ENCODE measurements at places on chromosomes 1 and 21.

- DNase-seq: no peak
These were observed 220.5 kb downstream of the CAMTA1 start for GRCh38 chr1:7005762-7006161.

- DNase-seq: no peak
These were observed 1.7 kb upstream of the KCNE2 start for GRCh38 chr21:34362136-34362444.

DNA sequence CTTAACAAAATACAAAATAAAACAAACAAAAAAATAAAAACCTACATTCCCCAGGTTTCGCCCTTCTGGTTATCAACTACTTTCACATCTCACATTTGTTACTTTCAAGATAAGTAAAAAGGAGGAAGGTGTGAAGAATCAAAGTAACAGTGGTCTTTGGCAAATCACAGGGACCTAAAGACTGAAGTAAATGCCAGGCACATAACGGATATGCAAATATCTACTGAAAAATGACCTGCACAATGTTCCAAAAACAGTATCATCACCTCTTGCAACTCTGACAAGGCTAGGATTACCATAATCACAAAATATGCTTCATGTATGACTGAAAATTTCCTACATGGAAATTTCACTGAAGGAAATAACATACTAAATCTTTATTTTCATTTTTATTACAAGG, 29.3 kb downstream of the COP1 start:
- no peak for DNase-seq

DNA sequence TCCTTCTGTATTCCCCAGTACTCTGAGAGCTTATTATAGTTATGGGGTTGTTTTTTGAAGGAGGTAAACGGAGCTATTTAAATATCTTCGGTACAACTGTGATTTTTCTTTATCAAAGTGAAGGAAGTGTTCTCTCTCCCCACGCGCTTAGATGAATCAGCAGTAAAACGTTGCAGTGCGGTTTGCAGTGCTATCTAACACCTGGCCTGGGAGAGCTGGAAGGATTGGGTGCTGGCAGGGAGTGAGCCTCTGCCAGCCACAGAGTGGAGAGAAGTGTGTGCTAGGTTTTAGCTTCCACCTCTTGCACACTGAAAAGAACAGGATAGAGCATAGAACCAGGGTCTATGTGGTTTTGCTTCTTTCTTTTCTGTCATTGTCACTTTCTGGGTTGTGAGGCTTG, 165.9 kb downstream of the SDCCAG8 start:
- DNase-seq: no peak

DNA sequence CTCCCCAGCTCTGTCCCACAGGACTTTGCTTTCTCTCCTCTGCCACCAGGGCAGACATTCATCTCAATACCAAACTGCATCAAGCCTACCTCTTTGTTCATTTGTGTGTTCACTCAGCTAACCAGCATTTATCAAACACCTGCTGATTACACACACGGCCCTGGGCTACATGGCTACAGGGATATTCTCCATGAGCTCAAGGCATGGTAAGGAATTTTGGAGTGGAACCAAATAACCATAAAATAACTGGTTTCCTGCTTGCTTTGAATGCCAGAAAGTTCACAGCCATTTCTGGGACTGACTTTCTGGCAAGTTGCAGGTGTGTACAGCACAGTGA, 54.6 kb downstream of the LDLRAD2 start:
- no peak for DNase-seq

DNA sequence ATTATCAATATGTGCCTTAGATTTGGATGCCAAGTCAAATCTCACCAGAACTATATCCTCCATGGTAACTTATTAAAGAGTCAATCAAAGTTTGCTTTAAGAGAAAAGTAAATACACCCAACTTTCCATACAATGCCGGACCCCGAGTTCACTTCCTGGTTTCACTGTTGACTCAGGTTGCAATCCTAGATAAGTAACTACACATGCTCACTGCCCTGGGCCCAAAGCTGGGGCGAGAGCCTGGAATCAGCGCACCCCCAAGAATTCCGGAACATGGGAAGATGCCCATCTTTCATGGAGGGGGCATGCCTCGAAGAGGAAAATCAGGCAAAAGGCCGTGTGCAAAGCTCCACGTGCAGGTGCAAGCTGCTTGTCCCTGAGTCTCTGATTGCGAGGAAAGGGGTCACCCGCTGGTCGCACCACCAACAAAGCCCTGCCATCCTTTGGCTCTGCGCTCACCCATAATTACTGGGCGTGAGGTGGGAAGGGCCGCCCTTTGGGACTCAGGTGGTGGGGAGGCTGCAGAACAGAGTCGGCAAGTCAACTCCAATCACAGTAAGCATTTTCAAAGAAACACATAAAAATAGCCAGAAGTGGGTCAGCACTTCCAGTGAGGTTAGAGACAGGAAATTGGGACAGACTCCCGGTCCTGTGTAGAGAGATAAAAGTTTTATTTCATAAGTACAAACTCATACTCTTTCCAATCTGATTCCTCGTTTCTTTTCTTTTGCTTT, 167.7 kb downstream of the TOMM20 start:
- DNase-seq: no peak

DNA sequence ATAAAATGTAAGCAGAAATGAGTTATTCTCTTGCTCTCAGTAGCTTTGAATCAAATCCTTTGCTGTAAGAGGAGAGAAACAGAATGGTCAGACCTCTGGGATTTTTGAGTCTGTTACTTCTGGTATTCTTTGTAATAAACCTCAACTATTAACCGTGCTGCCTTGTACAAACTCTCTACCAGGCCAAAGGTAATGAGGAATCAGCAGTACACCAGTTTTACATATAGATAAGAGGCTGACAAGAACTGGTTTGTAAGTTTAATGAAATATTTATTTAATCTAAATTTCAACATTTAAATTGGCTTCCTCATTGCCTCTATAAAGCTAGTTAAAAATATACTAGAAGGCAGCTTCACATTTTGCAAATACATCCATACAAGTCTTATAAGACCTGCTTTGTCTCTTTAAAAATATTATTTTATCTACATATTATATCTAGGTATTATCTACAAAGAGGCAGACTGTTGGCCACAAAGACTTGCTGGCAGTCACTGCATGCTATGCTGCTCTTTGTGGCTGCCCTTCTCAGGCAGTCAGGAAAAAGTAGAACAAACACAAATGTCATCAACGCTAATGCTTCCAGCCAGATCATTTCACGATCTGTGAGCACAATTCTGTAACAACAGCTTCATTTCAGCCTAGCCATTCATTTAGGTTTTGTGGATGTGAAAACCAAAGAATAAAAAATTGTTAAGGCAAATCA, 173.0 kb downstream of the GABPA start:
- DNase-seq: no peak

DNA sequence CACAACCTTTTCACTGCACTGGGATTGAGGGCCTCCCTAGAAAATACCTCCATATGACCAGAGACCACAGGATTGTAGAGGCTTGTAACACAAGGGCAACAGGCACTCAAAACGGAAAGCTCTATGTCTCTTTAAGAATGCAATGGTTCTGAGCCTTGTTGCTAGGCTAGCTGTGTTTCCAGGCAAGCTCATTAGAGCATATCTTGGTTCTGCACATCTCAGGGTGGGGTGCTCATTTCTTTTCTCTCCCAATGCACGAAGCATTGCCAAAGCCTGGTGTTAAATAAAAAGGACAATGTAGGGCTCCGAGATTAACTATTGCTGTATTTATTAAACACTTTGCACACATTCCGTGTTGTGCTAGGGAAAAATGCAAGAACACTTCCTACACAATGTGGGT, 315.9 kb downstream of the PRDM2 start:
- DNase-seq: no peak

GRCh38 chr1:97640677-97641076, 280.2 kb downstream of the DPYD start:
- no peak for DNase-seq

- DNase-seq: no peak
These were observed 98.3 kb downstream of the PIGK start for GRCh38 chr1:77120950-77121349.

- no peak for DNase-seq
These were observed 27.7 kb downstream of the PKP1 start for GRCh38 chr1:201310986-201311355.

DNA sequence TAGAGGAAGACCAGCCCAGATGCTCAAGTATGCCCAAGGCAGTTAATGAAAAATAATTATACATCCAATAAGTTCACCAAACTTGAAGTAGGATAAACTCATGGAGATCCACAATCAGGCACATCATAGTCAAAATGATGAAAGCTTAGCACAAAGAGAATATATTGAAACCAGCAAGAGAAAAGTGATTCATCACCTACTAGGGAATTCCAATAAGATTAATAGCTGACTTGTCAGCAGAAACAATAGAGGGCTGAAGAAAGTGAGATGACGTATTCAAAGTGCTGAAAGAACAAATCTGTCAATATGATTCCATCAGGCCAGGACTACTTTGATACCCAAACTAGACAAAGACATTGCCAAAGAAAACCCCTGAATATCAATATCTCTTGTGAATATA, 251.7 kb upstream of the BEND5 start:
- no peak for DNase-seq

DNA sequence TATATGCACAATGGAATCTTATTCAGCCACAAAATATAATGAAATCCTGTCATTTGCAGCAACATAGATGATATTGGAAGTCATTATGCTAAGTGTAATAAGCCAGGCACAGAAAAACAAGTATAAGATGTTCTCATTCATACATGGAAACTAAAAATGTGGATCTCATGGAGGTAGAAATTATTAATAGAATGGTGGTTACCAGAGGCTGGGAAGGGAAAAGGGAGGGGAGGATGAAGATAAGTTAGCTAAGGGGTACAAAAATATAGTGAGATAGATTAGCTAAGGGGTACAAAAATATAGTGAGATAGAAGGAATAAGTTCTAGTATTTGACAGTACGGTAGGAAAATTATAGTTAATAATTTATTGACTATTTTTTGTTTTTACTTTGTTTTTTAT, 27.9 kb downstream of the LIN9 start:
- DNase-seq: no peak

GRCh38 chr21:36471254-36471723, 8.6 kb downstream of the CLDN14 start:
- no peak for DNase-seq

- DNase-seq: no peak
These were observed 75.2 kb upstream of the NEK2 start for GRCh38 chr1:211750599-211750998.

- no peak for DNase-seq
These were observed 75.2 kb upstream of the LRRN2 start for GRCh38 chr1:204760757-204761156.

DNA sequence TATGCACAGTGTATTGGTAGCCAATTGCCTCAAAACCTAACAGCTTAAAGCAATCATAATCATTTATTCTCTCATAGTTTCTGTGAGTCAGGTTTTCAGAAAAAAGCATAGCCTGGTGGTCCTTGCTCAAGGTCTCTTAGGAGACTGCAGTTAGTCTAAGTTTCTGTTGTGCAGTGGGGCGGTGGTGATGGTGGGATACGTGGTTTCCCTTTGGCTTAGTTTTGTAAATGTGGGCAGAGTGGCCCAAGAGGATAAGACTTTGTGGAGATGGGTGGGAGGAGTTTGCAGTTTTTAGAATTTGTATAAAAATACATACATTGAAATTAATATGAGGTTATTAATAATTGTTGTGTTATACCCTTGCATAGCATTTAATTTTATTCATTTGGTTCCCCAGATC, 68.6 kb downstream of the NOS1AP start:
- DNase-seq: no peak

DNA sequence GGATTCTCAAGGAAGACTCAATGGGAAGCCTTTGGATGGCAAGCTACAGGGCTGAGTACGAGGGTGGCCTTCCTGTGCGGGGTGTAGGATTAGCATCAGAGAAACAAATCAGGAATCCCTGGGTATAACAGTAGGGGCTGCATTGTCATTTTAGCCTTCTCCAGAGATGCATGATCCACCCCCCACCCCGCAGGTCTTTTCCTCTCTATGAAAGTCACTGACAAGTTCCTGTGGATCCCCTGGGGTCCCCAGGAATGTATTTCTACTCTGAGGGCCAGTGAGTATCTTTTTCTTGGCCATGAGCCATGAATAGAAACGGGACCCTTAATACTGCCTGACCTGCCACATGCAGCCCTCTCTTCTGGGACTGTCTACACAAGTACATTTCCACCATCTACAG, 473.0 kb upstream of the VAMP3 start:
- no peak for DNase-seq

GRCh38 chr21:30256100-30256499, 26.6 kb downstream of the KRTAP24-1 start:
- no peak for DNase-seq

DNA sequence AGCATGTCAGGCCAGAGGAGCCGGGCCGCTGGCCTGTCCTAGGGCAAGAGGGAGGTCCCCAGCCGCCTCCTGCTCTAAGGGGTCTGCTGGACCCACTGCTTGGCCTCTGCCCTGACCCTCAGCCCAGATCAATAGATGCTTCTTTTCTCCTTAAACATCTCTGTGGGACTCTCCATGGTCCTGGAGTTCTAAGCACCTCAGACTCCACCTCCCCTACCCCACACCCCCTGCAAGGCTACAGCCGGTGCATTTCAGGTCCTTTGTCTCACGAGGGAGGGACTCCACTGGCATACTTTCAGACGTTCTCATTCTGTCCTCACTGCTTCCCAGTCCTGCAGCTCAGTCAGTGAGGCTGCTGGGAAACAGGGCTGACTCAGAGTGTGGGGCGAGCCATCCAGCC, 11.0 kb downstream of the CNTN2 start:
- DNase-seq: no peak

GRCh38 chr1:201647094-201647493, 108.2 kb downstream of the NAV1 start:
- no peak for DNase-seq

DNA sequence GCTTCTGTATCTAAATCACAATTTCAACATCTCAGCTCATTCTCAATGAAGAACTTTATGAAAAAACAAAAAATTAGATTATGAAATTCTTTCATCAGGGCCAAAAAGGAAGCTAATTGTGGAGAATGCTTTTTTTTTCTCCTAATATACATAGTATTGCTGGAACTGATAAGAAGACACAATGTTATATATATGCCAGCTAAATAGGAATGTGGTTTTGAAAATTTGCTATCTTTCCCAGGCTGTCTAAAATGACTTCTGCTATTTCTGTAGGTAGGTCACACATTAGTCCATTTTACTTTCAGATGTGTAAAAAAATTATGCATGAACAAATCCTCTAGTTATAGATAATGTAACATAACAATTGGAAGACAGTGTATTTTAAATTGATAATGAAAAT, 732.9 kb downstream of the RWDD3 start:
- DNase-seq: no peak

- DNase-seq: no peak
These were observed 300.4 kb downstream of the PLA2G4A start for GRCh38 chr1:187129132-187129531.

GRCh38 chr1:17213148-17213781, 8.3 kb downstream of the PADI1 start:
- DNase-seq: no peak

Data from activated CD8-positive, alpha-beta memory T cell treated with anti-CD3 and anti-CD28 coated beads for 1 hour (primary cell).